ENCODE measurements at places on chromosomes 4 and X.

DNA sequence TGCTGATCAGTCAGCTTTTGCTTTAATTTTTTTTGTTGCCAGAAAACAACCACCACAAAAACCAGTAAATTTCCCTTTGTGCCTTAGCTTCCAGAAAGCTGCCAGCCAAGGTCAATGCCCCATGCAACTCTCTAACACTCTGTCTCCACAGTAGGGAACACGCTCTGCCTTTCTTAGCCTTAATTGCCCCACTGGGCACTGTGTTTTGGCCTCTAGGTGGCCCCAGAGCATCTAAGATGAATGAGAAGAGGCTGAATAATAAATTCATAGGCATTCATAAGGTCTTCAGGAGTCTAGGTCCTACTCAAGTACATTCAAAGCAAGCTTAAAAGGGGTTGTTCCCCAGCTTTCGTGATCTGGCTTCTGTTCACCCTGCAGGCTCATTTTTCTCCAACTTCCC lies 57.7 kb upstream of the PASD1 start:
- no peak for DNase-seq

- no peak for DNase-seq
Measured at GRCh38 chr4:86819561-86819960, 29.6 kb downstream of the SLC10A6 start.

DNA sequence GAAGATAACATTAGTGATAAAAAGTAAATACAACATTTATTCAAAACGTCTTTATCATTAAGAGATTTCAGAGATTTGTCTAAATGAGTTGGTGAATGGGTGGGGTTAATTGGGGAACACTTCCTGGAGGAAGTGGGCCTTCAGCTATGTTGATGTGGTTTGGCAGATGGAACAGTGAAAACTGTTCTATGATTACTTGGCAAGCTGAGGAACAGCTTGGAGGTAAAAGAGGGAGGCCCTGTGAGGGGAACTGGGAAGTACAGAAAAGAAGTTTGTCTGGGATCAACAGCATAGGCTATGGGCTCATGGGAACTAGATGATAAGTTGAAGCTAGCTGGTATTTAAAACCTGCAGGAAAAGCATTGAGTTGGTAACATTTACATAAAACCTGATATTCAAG lies 26.0 kb downstream of the OCRL start:
- DNase-seq = no peak

- peak; percentile 34 for DNase-seq
Measured at GRCh38 chrX:7147413-7147977, at the start of gene STS. STS (plus strand) TSS chrX:7147712; CDS start chrX:7253200, 105,488 bp downstream.

DNA sequence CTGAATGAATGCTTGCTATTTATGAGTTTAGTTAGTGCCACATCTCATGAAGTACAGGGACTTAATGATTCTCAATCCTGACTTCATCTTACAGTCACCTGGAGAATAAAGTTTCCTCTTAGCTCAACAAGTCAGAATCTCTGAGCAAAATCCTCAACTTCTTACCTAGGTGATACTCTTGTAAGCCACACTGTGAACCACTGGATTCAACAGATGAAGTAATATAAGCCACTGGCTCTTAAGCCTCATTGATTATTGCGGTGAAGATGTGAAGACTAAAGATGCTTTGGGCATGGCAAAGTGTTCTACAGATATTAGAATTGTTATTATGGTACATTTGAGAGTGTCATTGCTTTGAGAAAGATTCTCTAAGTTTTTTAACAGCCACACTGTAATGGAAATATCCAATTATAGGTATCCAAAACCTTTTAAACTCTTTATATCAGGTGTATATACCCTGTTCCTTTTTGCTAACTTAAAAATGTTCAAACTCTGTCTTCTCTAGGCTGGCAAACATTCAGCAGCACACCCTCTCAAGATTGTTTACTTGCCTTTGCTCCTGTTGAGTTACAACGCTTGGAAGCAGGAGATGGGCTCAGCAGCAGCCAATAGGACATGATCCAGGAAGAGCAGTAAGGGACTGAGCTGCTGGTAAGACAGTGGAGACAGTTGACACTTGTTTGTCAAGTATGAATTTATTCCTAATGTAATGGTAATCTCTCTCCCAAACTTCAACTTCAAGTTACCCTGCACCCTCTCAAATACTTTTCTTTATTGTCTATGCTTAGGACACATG lies 43.4 kb downstream of the TET2 start:
- no peak for DNase-seq

- no peak for DNase-seq
Measured at GRCh38 chr4:38314663-38315062, 349.3 kb upstream of the KLF3 start.

DNA sequence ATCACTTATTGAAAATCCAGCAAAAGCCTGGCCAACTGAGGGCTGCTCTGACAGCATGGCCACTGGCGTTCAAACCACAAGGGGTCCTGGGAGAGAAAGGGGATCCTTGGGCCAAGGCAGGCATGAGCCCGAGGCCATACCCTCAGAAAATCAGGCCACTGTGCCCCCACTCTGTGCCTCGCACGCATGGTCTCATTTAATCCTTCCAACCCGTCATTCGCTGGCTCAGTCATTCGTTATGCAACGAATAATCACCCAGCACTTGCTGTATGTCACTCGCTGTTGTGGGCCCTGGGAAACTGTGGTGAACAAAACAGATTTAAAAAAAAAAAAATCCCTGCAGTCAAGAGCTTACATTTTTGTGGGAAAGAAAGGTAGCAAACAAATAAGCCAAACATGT lies 112.7 kb downstream of the BCOR start:
- DNase-seq = no peak

DNA sequence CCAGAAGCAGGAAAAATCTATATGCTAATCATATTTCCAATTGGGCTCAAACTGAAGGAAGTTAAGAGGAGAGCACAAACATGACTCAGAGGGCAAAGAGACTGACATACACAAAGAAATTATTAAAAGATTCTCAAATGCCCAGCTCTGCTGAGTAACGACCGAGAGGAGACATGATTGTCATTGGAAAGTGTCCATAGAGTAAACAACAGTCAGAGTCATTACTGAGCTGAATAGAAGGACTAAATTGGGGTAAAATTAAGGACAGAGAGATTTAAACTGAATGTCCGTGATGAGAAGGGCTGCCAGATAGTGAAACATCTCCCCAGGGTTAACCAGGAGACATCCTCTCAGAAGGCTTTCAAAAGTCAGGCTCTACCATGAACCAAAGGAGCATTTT lies 111.2 kb upstream of the GALNT7 start:
- no peak for DNase-seq

DNA sequence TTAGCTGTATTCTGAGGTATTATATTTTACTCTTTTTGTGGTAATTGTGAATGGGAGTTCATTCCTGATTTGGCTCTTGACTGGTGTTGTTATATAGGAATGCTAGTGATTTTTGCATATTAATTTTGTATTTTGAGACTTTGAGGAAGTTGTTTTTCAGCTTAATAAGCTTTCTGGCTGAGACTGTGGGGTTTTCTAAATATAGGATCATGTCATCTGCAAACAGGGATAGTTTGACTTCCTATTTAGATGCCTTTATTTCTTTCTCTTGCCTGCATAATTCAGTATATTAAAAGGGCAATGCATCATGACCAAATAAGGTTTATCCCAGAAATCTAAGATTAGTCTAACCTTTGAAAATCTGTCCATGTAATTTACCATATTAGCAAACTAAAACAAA lies 44.7 kb upstream of the EPGN start:
- no peak for DNase-seq

DNA sequence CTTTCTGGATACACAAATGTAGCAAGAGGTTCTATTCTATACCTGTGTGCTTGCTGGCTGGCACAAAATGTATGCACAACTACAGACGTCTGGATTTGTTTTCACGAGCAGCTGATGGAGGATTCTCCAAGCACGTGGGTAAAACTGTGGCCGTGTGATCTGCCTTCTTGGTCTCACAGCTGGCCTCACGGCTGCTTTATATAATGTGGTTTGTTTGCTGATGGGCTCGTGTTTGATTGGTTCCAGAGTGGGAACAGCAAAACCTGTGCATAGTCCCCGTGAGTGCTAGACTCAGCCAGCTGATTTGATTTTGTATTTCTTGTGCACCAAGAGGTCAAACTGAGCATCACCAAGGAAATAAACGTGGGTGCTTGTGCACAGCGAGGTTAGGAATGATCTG lies 262.6 kb upstream of the RPS6KA3 start:
- DNase-seq = no peak

DNA sequence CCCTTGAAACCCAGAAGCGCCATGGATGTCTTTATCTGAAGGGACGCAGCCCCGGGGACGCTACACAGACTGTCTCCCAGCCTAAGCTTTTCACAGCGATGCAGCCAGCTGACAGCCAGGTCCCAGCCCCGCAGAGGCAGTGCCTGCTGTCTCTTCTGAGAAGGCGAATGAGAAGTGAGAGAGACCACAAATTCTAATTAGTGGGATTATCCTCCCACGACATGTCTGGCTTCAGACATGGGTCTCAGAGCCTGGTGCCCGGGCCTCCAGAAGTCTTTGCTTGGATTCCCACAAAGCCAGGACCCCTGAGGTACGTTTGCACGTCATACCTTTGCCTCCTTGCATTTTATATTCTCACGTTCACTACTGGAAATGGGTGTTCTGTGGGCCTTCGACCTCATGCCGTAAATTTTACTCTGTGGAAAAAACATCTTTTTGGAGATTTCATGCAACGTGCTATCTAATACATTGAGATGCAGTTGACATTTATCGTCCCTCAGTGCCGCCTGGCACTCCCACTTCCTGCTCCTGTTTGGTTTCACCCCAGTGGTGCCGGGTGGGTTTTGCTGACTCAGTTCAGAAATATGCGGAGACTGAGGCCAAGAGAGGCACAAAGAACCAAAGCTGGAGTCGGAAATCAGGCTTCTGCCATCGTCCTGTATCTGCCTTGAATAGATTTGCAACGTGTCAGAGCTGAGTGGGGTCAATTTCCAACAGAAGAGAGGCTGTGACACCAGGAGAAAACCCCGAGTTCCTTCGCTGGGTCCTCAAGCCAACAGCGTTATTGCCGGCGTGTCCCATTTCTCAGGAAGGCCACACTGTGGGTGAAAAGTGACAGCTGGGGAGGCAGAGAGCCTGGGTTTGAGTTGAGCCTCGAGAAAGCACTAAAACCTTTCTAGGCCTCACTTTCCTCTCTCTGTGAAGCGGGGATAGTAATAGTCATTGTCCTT lies 114.4 kb downstream of the STK32B start:
- DNase-seq = no peak

- DNase-seq = no peak
Measured at GRCh38 chrX:119635799-119636198, 29.6 kb upstream of the NKRF start.

DNA sequence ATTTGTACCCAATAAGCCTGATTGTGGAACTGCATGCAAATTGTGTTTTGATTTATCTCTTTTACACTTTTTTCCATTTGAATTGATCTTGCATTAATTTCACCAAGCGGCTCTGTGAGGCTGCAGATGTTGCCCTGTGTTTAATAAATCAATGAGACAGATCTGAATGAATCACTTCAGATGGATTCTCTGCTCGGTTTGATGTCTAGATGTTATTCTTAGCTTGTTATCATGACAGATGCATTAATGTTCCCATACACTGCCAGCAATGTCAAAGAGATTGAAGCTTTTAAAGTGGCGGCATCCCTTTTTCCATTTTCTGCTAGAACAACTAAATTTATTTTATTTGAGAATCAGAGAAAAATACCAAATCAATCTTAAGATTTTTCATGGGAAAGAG lies 6.3 kb downstream of the DACH2 start:
- DNase-seq = no peak

GRCh38 chr4:17064959-17065358 lies 166.5 kb upstream of the LDB2 start:
- DNase-seq = no peak

GRCh38 chr4:151527699-151528098 lies 118.7 kb downstream of the FHIP1A start:
- DNase-seq = no peak

- DNase-seq = no peak
Measured at GRCh38 chr4:72971572-72971971, 97.9 kb downstream of the COX18 start.

- DNase-seq = no peak
Measured at GRCh38 chr4:140777386-140777785, 21.2 kb upstream of the TBC1D9 start.

DNA sequence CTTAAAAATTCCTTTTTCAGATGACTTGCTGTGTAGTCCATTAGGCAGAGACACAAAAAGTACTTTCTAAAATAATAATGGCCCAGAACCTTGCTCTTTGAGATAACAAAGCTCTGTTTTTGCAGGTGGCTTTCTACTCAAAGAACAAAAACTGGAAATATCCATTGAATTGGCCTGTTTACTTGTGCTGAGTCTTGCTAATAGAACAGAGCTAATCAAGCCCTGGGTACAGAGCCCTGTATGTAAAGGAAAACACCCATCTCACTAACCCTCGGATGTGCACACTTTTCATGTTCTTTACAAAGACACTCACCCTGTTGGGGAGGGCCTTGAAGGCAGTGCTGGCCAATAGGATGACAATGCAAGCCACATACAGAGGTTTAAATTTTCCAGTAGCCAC lies 27.0 kb upstream of the LNX1 start:
- DNase-seq = no peak

GRCh38 chr4:47032405-47033106 lies 1.2 kb downstream of the GABRB1 start:
- peak; percentile 17 for DNase-seq

GRCh38 chr4:37825968-37826294 lies 555 bp upstream of the PGM2 start:
- DNase-seq = peak; percentile 8

DNA sequence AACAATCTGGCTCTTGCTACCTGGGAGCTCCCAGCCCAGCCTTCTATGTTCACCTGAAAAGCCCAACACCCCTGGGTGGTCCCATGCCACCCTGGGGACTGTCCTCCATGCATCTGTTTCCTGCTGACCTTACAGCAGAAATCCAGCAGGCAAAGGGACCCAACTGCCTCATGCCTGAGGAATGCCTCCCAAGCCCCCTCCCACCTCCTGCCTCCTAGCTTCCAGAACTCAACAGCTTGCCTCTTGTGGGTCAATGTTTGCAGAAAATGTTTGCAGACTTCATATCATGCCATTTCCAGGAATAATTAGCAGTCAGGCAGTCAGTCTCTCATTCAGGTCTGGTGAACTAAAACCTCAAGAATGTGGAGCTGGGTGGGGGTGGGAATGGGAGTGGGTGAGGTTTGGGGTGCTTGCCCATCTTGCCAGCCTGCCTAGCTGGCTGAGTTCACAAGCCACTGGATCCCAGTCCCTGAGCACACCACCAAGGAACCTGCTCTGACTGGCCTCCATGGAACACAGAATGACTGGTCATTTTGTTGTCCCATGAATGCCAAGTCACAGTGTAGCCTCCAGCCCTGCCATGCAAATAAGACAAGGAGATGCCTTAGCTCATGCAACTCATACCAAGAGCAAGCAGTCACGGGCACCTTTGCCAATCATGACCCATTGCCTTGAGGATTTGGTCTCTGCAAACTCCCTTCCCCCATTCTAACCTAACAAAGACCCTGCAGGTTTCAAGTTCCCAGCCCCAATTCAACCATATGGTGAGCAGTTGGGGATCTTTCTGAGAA lies 12.1 kb upstream of the PLAC1 start:
- DNase-seq = no peak

Data from stimulated activated CD4-positive, alpha-beta T cell treated with anti-CD3 and anti-CD28 coated beads, Interleukin-2, amount 100 ng/mL, for 48 hours (primary cell).